ENCODE measurements at places on chromosomes 3 and 15.

GRCh38 chr3:71771126-71771525 lies 13.8 kb downstream of the PROK2 start:
- no peak for DNase-seq

DNA sequence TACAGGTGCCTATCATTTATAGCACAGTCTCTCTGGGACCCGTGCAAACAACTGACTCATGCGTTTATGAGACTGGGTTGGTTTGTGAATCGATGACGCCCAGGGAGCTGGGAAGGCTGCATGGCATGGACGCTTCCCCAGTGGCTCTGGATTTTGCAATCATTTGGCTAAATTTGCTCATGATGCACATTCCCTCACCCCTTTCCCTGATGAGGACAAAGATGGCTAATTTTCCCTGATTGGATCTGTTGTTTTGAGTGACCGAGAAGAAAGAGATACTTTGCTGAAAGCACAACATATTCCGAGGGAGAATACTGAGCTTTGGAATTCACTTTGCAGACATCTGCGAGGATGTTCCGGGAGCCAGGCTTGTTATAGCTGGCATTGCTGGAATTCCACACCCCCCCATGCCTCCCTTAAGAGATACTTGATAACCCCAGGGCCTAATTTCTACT lies 51.1 kb downstream of the CGNL1 start:
- no peak for DNase-seq

DNA sequence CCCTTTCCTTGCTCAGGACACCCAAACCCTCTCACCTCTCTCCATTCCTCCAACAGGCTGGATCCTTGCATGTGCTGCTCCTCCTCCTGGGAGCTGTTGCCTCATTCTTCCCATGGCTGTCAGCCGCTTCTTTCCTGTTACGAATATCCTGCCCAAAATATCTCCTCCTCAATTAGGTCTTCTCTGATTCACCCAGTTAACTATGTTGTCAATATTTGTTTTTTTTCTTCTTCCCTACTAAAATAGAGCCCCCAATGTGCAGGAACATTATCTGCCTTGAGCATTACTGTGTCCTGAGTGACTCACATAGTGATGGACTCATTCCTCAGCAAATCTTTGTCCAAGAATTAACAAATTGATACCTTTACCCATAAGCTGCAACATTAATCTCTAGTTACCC lies 357.2 kb downstream of the CLSTN2 start:
- DNase-seq, result no peak

DNA sequence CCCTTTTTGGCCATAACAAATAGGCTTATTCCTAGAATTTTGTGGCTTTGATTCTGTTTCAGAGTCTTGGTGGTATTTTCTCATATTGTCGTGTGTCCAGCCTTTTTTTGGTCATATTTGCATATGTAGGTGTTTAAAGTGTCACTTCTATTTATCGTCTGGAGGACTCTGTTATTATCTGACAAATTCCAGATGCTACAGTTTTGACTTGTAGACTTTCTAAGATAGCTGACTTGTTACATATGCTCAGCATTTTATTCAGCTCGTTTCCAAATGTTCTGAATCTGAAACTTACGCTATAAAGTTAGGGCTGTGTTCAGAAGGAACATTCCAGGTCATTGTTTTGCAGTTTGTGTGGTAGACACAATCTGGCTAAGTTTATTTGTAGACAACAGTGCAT lies 1.9 kb downstream of the PPP4R2 start:
- no peak for DNase-seq

- no peak for DNase-seq
These were observed 66.2 kb upstream of the TSC22D2 start for GRCh38 chr3:150341891-150342290.

- DNase-seq, result no peak
These were observed 87.0 kb downstream of the PLSCR2 start for GRCh38 chr3:146382386-146382785.

GRCh38 chr15:91408476-91409076 lies 308.5 kb downstream of the SV2B start:
- no peak for DNase-seq

- no peak for DNase-seq
These were observed 4.4 kb downstream of the ATOSA start for GRCh38 chr15:52674831-52675230.

GRCh38 chr3:10353661-10354360 lies 32.9 kb upstream of the SEC13 start:
- DNase-seq, result no peak

DNA sequence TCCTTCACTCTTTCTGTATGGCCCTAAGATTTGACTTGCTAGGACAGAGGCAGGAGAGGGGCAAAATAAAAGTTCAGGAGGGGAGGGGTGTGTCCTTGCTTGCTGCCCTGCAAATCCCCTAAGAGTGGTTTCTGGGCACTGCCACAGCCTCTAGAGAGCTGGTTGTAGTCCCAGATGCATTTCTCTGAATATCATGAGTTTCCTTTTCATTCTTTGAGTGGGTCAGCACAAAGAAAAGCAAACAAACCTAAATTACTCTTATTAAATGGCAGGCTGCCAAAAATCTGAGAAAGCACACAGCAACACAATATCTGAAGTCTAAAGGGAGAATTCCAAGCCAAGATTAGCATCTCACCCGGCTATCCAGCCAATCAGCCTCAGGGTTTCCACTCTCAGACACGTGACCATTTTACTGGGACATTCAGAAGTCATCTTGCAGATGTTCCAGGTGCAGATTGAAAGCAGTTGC lies 919.3 kb downstream of the TUSC7 start:
- DNase-seq, result no peak

GRCh38 chr3:69323941-69324340 lies 61.9 kb downstream of the FRMD4B start:
- DNase-seq, result no peak

GRCh38 chr3:12796171-12797123 lies at the start of gene CAND2:
Gene CAND2 (plus strand): TSS chr3:12796680. CDS start chr3:12796721, 41 bp downstream.
- DNase-seq, result no peak

DNA sequence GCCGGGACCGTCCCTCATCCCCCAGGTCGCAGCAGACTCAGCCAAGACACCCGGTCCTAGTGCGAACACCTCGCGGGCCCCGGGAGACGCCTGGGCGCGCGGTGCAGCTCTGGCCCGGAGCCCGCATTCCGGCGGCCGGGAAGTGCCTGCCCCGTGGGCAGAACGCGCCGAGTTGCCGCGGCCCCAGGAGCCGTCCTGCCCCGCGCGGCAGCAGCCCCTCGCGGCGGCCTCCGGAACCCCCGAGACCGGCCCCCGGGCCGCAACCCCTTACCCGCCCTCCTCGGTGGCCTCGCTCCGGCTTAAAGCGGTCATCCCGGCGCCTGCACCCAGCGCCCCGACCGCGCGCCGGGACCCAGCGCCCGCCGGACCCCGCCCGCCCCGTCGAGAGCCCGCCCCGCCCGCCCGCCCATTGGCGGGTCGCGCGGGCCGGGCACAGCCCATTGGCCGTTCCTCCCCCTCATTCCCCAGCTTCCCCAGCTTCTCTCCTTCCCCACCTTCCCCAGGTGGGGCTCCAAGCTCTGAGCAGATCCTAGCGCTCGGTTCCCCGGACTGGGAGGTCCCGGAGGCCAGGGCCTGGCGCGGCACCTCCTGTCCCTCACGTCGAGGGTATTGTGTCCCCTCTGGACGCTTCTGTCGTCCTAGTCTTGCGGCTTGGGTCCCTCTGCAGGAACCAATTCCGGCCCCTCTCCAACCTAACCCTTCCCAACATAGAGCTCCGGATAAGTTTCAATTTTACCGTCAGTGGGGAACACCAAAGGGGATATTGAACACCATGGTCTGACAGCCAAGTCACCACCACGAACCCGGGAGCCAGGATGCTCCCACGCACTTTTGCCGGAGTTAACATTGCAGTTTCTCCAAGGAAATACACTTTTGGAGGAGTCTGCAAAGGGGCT lies at the start of gene GRAMD2A:
Gene GRAMD2A (minus strand): TSS at position 328 of the 896 bp plus-strand sequence.
- DNase-seq, result no peak
